Left cardiac atrium (tissue), 4 donors: ENCODE measurements at places on chromosomes 5 and 9. TPM values are rescaled to one million over a fixed set of nuclear protein-coding genes. Genes with fewer than 3 reads are reported as not detected.

SPTAN1 gene
- total RNA-seq, result 336 TPM

BHMT gene
- 0.44 TPM for total RNA-seq

SOHLH1 gene
- total RNA-seq, result not detected

EPB41L4A gene
- total RNA-seq, result 28.5 TPM

SEC24A gene
- total RNA-seq, result 10.1 TPM

ZNF454 gene
- 2.2 TPM for total RNA-seq

RNF208 gene
- 15.6 TPM for total RNA-seq

SH2D3C gene
- 18.4 TPM for total RNA-seq

GDNF gene
- total RNA-seq, result 0.18 TPM

GOLPH3 gene
- 48.0 TPM for total RNA-seq

IFNA13 gene
- total RNA-seq, result not detected

PAPPA gene
- 9.8 TPM for total RNA-seq

KIF4B gene
- 0.05 TPM for total RNA-seq

CCNI2 gene
- not detected for total RNA-seq

GDF9 gene
- 0.65 TPM for total RNA-seq

TLX3 gene
- not detected for total RNA-seq

FGD3 gene
- total RNA-seq, result 2.7 TPM

CD14 gene
- 107 TPM for total RNA-seq

MTRR gene
- total RNA-seq, result 45.2 TPM

SLCO6A1 gene
- total RNA-seq, result not detected

GABRA1 gene
- not detected for total RNA-seq

CTSV gene
- 0.21 TPM for total RNA-seq

EDIL3 gene
- total RNA-seq, result 3.1 TPM

SPINK1 gene
- not detected for total RNA-seq
